ENCODE measurements at places on chromosomes 2 and 18. TPM values are rescaled to one million over a fixed set of nuclear protein-coding genes. Genes with fewer than 3 reads are reported as not detected.

The SERPINB7 gene
- total RNA-seq = not detected

The CD8A gene
- total RNA-seq = not detected

The D2HGDH gene
- total RNA-seq = 78.2 TPM

The MGAT4A gene
- total RNA-seq = 37.5 TPM

The ALPP gene
- total RNA-seq = not detected

The GDF7 gene
- 1.3 TPM for total RNA-seq

The TMEM18 gene
- 5.8 TPM for total RNA-seq

The CENPO gene
- 7.2 TPM for total RNA-seq

The STK36 gene
- 253 TPM for total RNA-seq

The GPR55 gene
- total RNA-seq = 0.37 TPM

The MYO5B gene
- total RNA-seq = 18.7 TPM

The GNLY gene
- not detected for total RNA-seq

The ZBTB7C gene
- total RNA-seq = 27.2 TPM
